ENCODE measurements at places on chromosomes 13 and 19.

GRCh38 chr19:3062165-3063105 is at the start of gene TLE5:
TSS of gene TLE5 (minus strand) at chr19:3062495. CDS start at chr19:3062200, 295 bp downstream.
- peak; percentile 42 for DNase-seq

GRCh38 chr19:14072535-14073260 is at the start of gene MISP3:
TSS of gene MISP3 (plus strand) at chr19:14072786. CDS start at chr19:14073310, 524 bp downstream.
- DNase-seq: peak; percentile 23

- no peak for DNase-seq
These were observed 677 bp downstream of the TGDS start for GRCh38 chr13:94595001-94595949.

DNA sequence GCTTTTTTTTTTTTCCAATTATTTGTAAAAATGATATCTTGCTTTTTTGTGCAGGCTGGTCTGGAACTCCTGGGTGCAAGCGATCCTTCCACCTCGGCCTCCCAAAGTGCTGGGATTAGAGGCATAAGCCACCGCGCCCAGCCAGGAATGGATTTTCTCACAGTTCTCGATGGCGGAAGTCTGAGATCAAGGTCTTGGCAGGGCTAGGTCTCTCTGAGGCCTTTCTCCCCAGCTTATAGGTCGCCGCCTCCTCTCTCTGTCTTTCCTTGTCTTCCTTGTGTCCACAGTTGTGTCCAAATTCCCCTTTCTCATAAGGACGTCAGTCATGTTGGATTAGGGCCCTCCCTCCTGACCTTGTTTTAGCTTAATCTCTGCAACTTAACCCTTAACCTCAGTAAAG is 200.5 kb downstream of the UQCRFS1 start:
- no peak for DNase-seq

- DNase-seq: no peak
These were observed 326.1 kb upstream of the TSHZ3 start for GRCh38 chr19:31675193-31675913.

GRCh38 chr19:1227304-1228054 is 10.3 kb downstream of the CBARP start:
- DNase-seq: no peak

- no peak for DNase-seq
These were observed 137.8 kb downstream of the ZDHHC20 start for GRCh38 chr13:21321269-21321668.

- peak; percentile 16 for DNase-seq
These were observed 111.3 kb downstream of the KATNAL1 start for GRCh38 chr13:30196025-30196424.

DNA sequence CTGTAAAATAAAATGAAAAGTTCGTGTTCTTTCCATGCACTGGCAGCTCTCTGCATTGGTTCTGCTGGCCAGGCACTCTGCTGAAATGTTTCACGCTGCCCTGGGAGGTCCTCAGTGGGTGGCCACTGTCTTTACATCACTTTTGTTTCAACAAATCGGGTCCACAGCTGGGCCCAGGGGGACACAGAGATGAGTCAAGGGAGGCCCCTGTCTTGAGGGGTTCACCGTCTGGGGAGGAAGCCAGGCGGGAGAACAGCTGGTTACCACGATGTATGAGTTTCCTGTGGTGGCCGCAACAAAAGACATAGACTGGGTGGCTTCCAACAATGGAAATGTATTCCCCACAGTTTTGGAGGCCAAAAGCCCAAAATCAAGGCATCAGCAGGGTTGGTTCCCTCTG is 5.1 kb upstream of the KLF2 start:
- no peak for DNase-seq

GRCh38 chr13:54934121-54934520 is 1905.5 kb downstream of the OLFM4 start:
- DNase-seq: no peak

GRCh38 chr13:26021956-26022355 is 29.9 kb downstream of the SHISA2 start:
- no peak for DNase-seq

- DNase-seq: no peak
These were observed 47.8 kb upstream of the C13orf46 start for GRCh38 chr13:114021464-114022308.

DNA sequence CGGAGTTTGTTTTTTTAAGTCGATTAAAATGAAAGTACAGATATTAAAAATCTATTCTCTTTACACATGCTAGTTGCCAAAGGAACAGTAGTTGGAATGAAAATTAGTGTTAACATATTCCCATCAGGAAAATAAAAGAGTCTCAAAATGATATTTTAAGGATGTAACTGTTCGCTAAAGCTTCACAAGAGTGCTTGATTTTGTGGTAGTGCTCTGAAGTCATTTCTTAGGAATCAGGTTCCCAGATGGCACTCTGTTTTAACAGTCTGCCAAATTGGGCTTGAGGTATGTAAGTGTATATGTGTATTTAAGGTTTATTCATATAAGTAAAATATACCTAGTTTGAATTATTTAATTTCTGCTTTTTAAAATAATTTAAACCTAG is 128.8 kb downstream of the LMO7 start:
- DNase-seq: no peak

GRCh38 chr19:40583283-40583682 is 6.6 kb downstream of the SHKBP1 start:
- DNase-seq: no peak

- DNase-seq: no peak
These were observed 667.7 kb downstream of the DIAPH3 start for GRCh38 chr13:59495936-59496512.

GRCh38 chr13:106536244-106537034 is 977 bp upstream of the EFNB2 start:
- DNase-seq: peak; percentile 89

DNA sequence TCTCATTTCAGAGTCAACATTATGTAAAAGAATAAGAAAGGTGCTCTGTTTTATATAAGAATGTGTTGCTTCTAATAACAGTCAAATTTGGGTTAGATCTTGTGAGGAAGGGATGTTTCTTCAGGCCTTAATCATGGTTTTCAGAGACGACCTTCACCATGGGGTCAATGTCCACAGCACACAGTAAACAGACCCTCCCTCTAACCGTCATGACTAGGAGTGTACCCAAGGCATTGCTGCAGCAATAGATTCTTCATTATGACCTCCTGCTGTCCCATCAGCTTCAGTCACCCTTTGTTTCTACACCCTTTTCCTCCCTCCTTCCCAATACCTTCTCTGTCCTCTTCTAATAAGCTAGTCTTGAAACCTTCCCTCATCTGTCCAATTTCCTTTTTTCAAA is 15.7 kb downstream of the SERPINE3 start:
- no peak for DNase-seq

Measured in NCI-H1092 (cell line).